ENCODE measurements at places on chromosomes 12 and 14. TPM values are rescaled to one million over a fixed set of nuclear protein-coding genes. Genes with fewer than 3 reads are reported as not detected.

GLIPR1L1 gene
- not detected for total RNA-seq

ZNF219 gene
- 7.9 TPM for total RNA-seq

FERMT2 gene
- total RNA-seq = 195 TPM

FAM216A gene
- total RNA-seq = 14.3 TPM

KRT77 gene
- not detected for total RNA-seq

LEMD3 gene
- 17.3 TPM for total RNA-seq

HOXC9 gene
- total RNA-seq = not detected

KTN1 gene
- total RNA-seq = 71.7 TPM

KRT82 gene
- total RNA-seq = not detected

OTX2 gene
- total RNA-seq = not detected

DTX1 gene
- not detected for total RNA-seq

PNP gene
- total RNA-seq = 23.1 TPM

MYH6 gene
- not detected for total RNA-seq

WSCD2 gene
- not detected for total RNA-seq

FAR2 gene
- total RNA-seq = 3.2 TPM

CSRNP2 gene
- 15.9 TPM for total RNA-seq

C12orf60 gene
- total RNA-seq = 0.49 TPM

GDF11 gene
- 7.1 TPM for total RNA-seq

Measured in cardiac atrium fibroblast (primary cell).